CD4-positive, alpha-beta T cell treated with Interleukin-15 for 1 hour (primary cell): ENCODE measurements at places on chromosomes 12 and 14.

DNA sequence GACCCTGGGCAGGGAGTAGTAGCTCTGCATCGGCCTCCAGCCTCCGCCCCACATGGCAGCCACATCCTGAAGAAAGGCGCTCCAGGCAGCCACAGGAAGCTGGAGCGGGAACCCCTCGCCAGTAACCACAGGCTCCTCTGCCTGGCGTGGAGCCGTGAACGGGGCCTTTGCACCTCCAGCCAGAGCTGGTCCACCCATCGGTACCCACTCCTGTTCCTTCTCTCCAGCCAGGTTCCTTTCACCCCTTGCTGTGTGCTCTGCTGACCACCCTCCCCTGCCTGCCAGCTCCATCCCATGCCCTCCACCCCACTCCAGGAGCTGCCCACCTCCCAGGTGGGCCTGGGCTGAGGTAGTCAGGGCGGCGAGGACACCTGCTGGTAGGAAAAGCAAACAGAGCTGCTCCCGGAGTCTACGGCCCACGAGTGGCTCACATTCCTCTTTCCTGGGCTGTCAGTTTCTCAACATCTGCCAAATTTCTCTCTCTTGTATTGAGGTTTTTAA is 2.7 kb downstream of the TGFB3 start:
- DNase-seq, result no peak

- DNase-seq, result no peak
Measured at GRCh38 chr14:33486332-33486890, 464.5 kb downstream of the EGLN3 start.

DNA sequence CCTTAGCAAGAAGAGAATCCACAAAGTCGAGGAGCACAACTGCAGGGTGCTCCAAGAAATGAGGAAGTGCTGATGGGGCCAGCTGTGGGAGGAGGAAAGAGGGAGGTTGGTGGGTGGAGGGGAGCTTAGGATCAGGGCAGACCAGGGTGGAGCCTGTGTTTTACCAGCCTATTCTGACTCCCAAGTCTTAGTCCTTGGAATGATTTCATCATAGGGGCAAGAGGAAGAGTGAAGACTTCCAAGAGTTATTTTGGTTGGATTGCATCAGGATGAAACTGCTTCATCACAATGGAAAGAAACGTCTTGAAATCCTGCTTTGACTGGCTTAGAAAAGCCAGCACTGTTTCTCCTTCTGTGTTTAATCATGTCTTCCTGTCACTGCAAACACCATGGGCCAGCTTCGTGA is 194.0 kb downstream of the DPF3 start:
- no peak for DNase-seq

- peak; percentile 56 for DNase-seq
Measured at GRCh38 chr12:57215668-57216013, 953 bp upstream of the NXPH4 start.

GRCh38 chr12:107129315-107129930 is 36.1 kb upstream of the CRY1 start:
- no peak for DNase-seq

- no peak for DNase-seq
Measured at GRCh38 chr12:122394626-122395194, 27.8 kb downstream of the CLIP1 start.

DNA sequence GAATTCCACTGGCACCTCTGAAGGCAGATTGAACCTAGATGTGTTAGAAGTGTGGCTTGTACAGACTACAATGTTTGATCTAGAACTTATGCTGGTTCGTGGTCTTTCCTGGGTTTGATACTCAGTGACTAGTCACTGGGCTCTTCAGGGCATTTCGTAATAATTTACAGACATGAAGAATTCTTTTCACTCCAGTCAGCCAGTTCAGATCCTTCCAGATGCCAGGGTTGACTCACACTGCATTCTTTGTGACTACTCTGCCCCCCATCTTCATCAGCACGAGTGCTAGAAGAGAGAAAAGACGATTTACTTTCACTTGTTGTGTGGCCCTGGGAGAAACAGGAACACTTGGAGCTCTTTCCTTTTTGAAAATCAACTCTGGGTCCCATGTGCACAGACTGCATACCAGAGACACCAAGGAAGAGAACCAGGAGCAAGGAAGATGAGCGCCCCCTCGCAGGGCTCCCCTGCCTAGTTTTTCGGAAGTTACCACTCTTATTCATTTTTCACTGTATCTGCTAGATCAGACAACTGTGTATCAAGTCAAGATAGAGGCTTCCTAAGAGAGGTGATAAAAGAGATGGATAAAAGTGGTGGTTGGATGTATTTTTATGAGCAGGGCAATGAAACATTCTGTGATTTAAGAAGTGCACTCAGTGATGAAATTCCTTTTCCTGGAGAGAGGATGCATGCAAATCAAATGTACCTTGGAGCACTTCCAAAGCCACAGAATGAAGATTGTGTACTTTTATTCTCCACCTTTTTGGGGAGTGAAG is 33.5 kb upstream of the EVL start:
- no peak for DNase-seq

- no peak for DNase-seq
Measured at GRCh38 chr12:81998761-81999378, 239.7 kb upstream of the PPFIA2 start.

GRCh38 chr12:108729612-108730364 is 1.5 kb downstream of the CORO1C start:
- no peak for DNase-seq

- DNase-seq, result no peak
Measured at GRCh38 chr12:90366286-90366685, 588.7 kb downstream of the CCER1 start.

DNA sequence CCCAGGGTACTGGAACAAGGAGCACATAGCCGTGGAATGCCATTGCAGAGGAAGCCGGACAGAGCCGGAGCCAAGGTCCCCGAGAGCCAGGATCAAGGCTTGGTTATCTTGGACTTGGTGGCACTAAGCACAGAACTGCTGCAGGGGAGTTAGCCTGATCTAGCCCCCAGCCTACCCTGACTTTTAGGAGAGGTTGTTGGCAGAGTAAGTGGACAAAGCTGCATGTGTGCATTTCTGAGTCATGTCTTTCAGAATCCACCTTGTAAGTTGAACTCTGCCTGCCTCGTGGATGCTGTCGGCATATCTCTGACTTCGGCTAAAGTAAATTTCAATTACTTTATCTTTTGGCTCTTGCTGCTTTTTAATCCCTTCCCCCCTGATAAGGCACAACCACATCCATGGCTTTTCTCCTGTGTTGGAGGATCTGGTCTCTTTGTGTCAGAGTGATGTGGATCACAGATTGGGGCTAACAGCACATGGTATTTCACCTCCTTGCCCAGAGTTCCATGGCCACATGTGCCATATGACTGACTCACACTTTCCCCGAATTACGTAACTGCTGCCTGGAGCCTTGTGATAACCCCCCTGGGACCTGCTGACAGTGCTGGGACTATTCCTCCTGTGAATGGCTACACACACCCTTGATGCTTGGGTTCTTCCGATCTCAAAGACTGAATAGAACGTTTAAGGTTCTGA is 240.3 kb downstream of the EMP1 start:
- DNase-seq, result no peak

DNA sequence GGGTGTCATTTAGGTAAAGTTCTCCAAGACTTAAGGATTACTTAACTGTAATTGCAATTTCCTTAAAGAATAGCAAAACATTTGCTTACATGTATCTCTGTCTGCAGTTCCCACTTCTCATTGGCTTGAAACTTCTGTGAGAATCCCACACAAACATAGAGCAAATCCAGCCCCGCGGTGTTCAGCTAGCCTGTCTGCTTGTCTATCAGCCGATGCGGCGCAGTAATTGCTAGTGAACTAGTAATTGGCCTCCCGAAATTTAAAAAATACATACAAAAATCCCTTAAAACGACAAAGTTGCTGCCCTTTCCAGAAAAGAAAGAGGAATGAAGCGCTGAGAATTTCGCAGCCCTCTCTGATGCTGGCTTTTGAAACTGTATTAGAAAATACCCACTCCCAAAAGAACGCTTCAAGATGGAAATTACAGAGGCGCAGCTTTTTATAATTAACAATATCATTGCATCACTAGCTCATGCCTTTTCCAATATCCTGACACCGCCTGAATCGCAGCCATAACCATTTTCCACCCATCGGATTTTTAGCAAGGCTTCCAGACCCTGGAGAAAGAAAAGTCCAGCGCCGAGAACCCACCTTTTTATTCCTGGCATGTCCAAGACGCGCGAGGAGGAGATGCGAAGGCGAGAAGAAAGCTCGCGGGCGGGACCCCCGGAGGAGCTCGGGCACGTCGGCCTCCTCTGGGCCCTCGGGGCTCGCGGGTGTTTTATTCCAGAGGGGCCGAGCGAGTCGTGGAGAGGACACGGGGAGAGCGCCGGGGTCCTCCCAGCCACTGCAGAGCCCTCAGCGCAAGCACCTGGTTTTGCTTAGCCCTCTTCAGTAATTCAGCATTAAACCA is 646 bp downstream of the FBLN5 start:
- no peak for DNase-seq

DNA sequence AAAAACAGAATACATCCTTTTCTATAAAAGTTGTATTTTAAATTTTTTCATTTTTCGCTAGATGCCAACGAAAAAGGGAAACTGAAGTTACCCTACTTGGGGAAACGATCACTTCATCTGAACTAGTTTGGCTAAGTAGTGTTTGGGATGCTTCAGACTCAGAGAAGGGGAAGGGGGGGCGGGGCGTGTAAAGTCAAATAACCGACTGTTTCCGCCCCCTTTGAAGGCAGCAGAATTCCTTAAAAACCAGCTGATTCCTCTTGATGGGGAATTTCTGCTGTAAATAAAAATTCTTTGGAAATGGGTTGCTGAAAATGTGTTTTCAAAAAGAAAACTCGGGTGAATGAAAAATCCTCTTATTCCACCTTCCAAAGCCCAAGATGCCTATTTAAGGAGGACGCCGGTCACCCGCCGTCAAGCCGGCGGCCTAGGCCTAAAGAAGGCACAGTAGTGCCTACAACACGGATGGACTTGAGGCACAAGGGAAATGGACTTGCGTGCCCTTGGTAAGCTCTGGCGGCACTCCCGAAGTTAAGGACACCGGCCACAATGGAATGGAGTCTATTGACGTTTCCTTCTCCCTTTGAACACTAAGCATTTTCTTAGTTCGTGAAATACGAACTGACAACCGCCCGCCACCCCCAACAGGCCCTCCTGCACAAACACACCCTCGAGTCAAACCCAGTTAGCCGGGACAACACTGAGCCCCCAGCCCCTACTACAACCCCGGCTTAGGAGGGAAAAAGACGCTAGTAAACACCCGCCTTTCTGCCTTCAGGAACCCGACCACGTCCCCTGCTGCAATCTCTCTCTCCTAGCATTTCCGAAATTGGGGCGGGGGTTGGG is 1.9 kb downstream of the ATXN2 start:
- no peak for DNase-seq

- no peak for DNase-seq
Measured at GRCh38 chr14:82731526-82731925, 1197.9 kb upstream of the SEL1L start.

GRCh38 chr14:90697577-90698206 is 118.5 kb downstream of the TTC7B start:
- DNase-seq, result peak; percentile 74

- DNase-seq, result no peak
Measured at GRCh38 chr12:52200781-52201450, 9.1 kb upstream of the KRT80 start.

DNA sequence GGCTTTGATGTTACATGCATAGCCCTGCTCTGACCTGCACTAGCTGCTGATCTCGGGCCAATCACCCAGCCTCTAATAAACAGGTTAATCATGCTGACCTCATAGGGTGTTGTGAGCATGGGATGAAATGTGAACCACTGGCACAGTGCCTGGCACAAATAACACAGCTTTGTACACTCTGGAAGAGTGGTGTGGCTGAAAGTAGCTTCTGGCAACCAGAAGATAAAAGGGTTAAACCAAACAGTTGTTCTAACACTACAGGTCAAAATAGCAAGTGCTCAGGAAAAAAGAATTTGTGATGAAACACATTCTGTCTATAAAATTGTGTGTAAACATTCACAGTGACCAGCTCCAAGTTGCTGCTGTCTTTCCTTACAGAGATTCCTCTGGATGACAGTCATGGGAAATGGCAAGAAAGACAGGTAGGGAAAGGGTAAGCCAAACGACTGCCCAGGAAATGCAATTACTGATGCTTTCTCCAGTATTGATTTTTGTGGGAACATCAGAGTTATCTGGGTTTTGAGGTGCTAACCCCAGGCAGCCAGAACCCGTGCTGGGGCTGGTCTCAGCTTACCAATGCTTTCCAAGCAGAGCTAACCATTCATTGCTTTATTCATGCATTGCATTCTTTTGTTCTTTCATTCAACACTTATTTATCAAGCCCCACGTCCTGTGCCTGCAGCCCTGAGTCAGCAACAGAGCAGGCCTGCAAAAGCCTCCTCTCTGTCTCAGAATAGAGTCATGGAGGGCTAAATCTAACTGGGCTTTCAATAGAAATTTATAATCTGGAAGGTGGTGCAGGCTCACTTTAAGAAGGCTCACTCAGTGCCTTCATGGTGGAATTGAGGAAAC is 38.1 kb upstream of the CAPRIN2 start:
- DNase-seq, result no peak

GRCh38 chr14:23657959-23658470 is 21.9 kb downstream of the DHRS2 start:
- no peak for DNase-seq

DNA sequence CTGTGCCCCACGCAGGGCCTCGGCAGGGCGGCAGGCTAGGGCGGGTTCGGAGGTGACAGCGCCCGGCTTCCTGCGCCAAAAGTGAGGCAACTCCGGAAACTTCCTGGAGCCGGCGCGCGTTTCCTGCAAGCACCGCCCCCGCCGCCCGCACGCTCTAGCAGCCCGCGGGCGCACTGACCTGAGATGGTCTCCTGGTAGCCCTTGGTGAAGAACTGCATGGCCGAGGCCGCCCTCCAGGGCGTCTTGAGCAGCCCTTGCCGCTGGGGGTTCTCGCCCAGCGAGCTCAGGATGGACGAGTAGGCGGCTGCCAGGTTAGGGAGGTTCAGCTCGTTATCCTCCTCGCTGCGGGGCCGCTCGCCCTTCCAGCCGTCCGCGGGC is 494 bp downstream of the GCH1 start:
- DNase-seq, result peak; percentile 82

DNA sequence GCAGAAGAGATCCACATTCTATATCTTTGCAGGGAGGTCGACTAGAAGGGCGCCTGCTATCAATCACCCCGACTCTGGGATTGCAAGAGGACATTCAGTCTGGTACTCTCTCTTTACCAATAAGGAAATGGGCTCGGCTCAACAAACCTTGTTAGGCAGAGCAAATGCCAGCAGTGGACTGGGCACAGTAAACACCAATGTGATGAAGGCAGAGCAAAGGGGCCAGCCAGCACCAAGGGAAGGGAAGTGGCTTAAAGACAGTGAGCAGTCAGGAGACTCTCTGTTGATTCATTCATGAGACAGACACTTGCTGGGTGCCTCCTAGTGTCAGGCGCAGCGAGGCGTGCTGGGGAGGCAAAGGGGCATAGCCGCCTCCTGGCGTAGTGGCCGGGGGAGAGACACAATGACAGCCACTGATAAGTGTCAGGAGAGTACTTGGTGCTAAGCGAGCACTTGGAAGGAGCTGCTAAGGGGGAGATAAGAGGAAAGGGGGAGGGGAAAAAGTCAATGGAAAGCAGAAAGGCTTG is 34.1 kb downstream of the TMCC3 start:
- no peak for DNase-seq

DNA sequence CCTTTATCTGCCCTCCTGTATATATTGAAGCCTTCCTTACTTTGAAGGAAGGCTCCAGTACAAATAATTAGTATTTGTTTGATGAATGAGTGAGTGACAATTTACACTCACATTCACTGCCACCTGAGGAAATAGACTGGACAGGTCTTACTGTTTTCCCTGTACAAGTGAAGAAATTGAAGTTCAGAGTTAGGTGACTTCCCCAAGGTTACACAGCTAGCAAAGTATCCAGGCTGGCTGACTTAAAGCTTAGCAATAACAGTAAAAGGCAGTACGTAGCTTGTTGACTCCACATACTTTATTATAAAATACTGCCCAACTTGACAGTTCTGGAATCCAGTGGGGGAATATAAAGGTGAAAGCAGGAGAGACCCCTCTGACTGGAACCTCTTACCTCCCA is 2.6 kb upstream of the KRT18 start:
- DNase-seq, result no peak
